ENCODE measurements at places on chromosomes 12 and 14.

DNA sequence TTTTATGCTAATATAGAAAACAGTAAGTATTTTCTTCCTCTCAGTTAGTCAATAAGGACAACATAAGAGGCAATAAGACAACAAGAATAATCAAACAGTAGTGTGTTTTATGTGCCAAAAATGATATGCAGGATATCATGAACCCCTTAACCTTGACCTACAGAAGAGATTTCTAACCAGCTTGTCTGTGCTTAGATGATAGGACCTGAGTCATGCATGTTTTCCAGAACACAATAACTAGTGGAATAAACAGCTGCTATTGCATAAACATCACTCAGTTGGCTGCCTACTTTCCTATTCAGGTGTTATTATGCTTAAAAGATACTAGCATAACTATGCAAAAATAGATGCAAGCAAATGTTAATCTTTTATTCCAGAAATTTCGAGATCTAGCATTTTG lies 282.5 kb downstream of the PRKD1 start:
- DNase-seq = no peak

- peak; percentile 32 for DNase-seq
These were observed 25.5 kb downstream of the NKX2-8 start for GRCh38 chr14:36556811-36557433.

GRCh38 chr12:108720757-108721514 lies 10.4 kb downstream of the CORO1C start:
- DNase-seq = peak; percentile 91

DNA sequence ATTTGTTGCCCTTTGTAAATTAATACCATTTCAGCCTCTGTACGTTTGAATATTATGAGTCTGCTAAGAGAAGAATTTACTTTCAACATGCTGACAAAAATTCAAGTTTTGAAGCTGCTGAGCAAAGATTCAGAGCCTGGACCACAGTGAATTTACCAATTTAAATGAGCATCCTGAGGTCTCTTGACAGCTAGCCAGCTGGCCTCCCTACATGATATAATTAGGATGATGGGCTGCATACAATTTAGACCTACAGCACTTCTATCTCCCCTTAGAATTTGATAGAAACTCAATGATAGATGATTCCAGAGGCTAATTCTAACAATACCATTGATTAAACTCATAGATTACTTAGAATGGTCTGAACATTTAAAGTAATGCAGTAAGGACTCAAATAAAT lies 10.0 kb upstream of the EEA1 start:
- no peak for DNase-seq

DNA sequence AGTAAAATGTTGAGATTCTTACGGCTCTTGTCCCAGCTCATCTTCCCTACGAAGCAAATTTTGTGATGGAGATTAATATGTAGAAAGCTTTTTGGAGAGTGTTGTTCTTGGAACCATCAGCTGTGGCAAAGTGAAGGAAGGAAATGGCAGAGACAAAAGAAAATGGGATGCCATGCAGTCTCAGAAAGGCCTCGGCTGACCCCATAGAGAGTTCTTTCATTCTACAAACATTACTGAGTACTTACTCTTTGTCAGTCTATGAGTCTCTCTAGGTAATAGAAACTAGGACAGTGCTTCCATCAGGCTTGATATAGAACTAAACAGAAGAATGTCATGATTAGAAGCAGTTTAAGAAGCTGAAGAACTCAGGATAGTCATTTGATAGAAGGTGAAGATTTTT lies 134.1 kb downstream of the PLEKHA5 start:
- DNase-seq = no peak

DNA sequence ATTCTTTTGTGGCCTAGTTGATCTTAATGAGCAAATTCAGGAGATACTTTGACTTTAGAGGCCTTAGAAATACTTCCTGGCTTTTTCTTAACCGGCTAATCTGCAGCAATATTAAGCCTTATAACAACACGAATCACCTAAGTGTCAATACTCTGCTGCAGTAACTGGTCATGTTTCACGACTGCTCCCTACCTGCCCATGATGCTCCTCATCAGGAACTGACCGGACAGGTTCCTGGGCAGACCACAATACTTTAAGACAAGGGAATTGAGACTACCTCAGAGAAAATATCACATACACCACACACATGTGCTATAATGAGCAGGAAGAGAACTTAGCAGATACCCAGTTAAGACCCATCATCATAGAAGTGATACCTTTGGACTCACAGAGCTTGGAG lies 211.9 kb upstream of the BMP4 start:
- no peak for DNase-seq

DNA sequence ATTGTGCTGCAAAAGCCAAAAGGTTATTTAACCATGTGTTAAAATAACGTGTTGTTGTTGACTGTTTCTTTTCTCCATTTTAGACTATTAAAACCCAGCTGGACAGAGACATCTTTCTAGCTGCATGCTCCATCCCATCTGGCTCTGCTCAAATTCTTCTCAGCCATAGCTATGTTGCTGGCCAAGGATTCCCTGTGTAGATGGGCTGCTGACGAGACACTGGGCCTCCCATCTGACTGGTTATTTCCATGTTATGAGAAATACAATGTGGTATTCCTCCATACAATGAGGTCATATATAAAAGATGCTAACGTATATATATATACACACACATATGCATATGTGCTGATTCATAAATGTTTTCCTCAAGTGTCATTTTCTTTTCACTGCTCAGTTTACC lies 30.1 kb downstream of the MED13L start:
- DNase-seq = peak; percentile 42

- no peak for DNase-seq
These were observed 43.5 kb upstream of the PRKD1 start for GRCh38 chr14:29971101-29971500.

GRCh38 chr14:74569806-74570591 lies 42.0 kb downstream of the LTBP2 start:
- peak; percentile 71 for DNase-seq

GRCh38 chr12:2877953-2878732 lies 1.1 kb downstream of the RHNO1 start:
- peak; percentile 50 for DNase-seq

- no peak for DNase-seq
These were observed 19.2 kb upstream of the CACNA2D4 start for GRCh38 chr12:1937481-1938224.

GRCh38 chr12:8564656-8565055 lies 24.0 kb upstream of the CLEC4E start:
- DNase-seq = no peak

GRCh38 chr12:51345681-51346080 lies 798 bp downstream of the CELA1 start:
- DNase-seq = peak; percentile 47

- no peak for DNase-seq
These were observed 14.2 kb downstream of the STON2 start for GRCh38 chr14:81385886-81386285.

GRCh38 chr14:59189091-59189785 lies 771 bp downstream of the DAAM1 start:
- DNase-seq = peak; percentile 47

- DNase-seq = no peak
These were observed 30.9 kb downstream of the CDKN1B start for GRCh38 chr12:12748044-12748443.

GRCh38 chr12:15827136-15827535 lies 37.9 kb upstream of the EPS8 start:
- DNase-seq = no peak

- DNase-seq = no peak
These were observed 3.4 kb downstream of the PRIMA1 start for GRCh38 chr14:93784878-93785277.

DNA sequence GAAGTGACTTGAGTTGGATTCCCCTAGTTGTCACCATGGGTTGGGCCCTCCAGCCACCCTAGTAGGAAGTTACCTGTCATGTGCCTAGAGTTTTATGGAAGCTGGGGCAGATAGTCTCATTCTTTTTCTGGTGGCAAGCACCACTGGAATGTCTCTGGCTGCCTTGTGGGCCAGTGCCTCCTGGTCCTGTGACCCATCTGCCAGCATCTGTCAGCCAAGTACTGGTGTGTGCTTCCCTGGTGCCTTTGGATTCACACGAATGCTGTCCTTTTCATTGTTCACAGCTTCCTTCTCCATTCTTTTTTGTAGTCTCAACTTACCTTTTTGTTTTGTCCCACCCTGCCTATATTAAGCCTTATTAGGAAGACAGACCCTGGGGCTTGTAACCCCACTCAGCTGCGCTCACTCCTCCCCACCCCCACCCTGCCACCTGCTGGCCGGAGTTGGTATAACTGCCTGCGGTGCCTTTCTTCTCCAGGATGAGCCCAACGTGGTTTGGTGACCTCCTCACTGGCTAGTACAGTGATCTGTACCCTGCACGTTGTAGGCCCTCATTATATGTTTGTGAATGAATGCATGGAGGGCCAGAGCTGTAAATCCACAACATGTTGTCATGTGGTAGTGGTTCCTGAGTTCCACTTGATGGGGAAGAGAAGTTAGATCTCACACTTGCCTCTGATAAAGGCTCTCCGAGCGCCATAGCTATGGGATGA lies 125.7 kb downstream of the TSPAN9 start:
- peak; percentile 55 for DNase-seq

GRCh38 chr14:96752125-96752524 lies 45.1 kb upstream of the VRK1 start:
- DNase-seq = no peak

All from EH (cell line).